Gastroesophageal sphincter (tissue), 4 donors: ENCODE measurements at places on chromosomes 7 and 10. TPM values are rescaled to one million over a fixed set of nuclear protein-coding genes. Genes with fewer than 3 reads are reported as not detected.
A peak's percentile ranks its signal among the peaks of the same experiment; 100 is the strongest.

The KCNMA1 gene
- total RNA-seq, result 168 TPM

The PROSER2 gene
- total RNA-seq, result 10.3 TPM

- no peaks in the 10 kb centered on the region for H3K4me1 ChIP-seq
- H3K27ac ChIP-seq, result no peak overlapping the region
- ATAC-seq, result no peak
- no peaks in the 10 kb centered on the region for H3K36me3 ChIP-seq
Observed at GRCh38 chr7:122217125-122217524, 73.1 kb upstream of the AASS start.

GRCh38 chr10:77193001-77193400 lies 444.6 kb downstream of the KCNMA1 start:
- ATAC-seq, result no peak
- peaks cover 19% of the 10 kb centered on the region for H3K4me1 ChIP-seq
- H3K4me3 ChIP-seq, result no peak overlapping the region
- peak overlapping the region; percentile 89 for H3K27ac ChIP-seq

The NUPR2 gene
- total RNA-seq, result 0.77 TPM

GRCh38 chr10:12795315-12796110 lies 206.0 kb downstream of the CCDC3 start:
- ATAC-seq, result peak; percentile 74
- H3K27ac ChIP-seq, result peak overlapping the region; percentile 59
- H3K4me1 ChIP-seq, result no peaks in the 10 kb centered on the region
- H3K27me3 ChIP-seq, result no peaks in the 10 kb centered on the region
- no peak overlapping the region for H3K4me3 ChIP-seq

DNA sequence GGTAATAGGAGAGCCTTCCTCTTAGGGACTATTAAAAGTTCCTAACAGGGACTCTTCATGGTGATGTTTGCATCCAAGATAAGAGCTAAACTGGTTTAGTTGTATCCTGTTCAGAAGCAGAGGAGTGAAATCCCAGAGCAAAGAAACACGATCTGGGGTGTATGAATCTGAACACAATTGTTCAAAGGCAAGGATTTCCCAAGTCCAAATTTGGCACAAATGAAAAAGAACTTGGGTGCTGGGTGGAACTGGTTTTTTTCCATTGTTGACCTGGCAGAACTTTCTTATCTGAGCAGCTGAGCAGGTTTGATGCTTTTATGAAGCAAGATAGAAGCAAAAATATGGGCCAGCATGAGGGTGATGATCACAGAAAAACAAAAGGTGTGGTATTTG lies 6.0 kb downstream of the AGFG2 start:
- H3K4me1 ChIP-seq, result peaks cover 46% of the 10 kb centered on the region
- no peaks in the 10 kb centered on the region for H3K27me3 ChIP-seq
- no peak overlapping the region for H3K4me3 ChIP-seq
- H3K27ac ChIP-seq, result peak overlapping the region; percentile 94

The ABCA13 gene
- 0.04 TPM for total RNA-seq

DNA sequence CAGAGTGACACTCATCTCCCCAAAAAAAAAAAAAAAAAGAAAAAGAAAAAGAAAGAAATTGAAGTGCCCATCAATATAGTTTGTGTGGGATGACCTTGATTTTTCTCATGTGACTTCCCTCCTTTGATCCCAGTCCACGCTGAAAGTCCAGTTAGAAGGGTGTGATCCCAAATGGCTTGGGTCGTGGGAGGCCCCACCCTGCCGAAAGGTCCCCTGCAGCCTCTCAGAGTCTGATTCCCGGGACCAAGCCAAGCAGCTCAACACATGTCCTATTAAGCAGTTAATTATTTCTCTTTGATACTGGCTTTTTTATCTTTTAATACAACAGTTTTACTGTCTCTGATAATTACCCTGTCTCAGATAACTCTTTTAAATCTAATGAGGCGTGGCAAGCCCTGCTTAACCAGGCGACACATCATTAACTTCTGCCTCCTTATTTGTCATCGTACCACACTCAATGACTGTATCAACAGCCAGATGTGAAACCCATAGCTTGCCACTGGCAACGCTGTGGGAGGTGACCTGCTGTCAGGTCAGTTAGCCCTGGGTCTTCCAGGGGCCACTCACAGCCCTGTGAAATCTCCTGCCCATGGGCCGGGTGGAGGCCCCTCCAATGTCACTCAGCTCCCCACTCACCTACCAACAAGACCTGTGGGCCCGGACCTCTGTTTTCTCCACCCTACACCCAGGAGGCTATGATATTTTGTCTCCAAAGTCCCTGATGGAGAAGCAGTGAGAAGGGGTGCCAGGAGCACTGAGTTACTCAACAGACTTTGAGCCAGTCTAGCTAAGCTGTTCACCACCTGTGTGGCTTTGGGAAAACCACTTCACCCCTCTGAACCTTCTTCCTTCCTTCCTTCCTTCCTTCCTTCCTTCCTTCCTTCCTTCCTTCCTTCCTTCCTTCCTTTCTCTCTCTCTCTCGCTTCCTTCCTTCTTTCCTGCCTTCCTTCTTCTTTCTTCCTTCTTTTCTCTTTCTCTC lies 110.0 kb upstream of the SFMBT2 start:
- no peak overlapping the region for H3K4me3 ChIP-seq
- ATAC-seq, result no peak
- H3K4me1 ChIP-seq, result no peaks in the 10 kb centered on the region
- no peak overlapping the region for H3K27ac ChIP-seq
- no peaks in the 10 kb centered on the region for H3K36me3 ChIP-seq

- H3K27me3 ChIP-seq, result no peaks in the 10 kb centered on the region
- no peaks in the 10 kb centered on the region for H3K4me1 ChIP-seq
- ATAC-seq, result no peak
- H3K27ac ChIP-seq, result no peak overlapping the region
- H3K36me3 ChIP-seq, result no peaks in the 10 kb centered on the region
Observed at GRCh38 chr7:148261996-148262688, 328.4 kb upstream of the C7orf33 start.

DNA sequence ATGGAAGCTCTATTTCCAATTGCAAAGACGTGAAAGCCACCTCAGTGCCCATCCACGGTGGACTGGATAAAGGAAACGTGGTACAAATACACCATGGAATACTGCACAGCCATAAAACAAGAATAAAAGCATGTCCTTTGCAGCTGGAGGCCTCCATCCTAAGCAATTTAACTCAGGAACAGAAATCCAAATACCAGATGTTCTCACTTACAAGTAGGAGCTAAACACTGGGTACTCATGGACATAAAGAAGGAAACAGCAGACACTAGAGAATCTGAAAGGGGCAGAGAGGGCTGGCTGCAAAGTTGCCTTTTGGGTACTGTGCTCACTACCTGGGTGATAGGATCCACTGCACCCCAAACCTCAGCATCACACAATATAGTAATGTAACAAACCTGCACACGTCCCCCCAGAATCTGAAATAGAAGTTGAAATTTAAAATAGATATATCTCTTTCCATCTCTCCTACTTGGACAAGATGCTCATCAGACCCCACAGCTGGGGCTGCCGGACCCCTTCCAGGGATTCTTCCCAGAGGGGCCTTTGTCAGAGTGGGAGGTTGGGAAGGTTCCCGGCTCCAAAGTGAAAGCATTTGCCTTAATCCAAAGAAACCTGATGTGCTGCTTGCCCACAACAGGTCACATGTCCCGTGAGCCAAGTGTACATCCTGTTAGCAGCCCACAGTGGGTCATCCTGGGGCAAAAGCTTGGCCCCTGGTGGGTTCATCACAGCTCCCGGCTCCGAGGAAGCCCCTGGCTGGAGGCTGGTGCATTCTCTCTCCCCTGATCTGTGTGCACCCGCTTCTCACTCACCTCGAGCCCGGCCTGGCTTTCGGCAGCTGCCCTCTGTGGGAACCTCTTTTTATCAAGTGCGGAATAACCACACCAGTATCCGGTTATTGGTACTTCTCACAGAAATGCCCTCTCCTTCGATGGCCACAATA lies 172.3 kb upstream of the PPP2R2D start:
- ATAC-seq, result no peak
- no peaks in the 10 kb centered on the region for H3K4me1 ChIP-seq
- no peak overlapping the region for H3K4me3 ChIP-seq

The ANXA8L1 gene
- 13.7 TPM for total RNA-seq

The SRRM3 gene
- 2.4 TPM for total RNA-seq

The ZP3 gene
- total RNA-seq, result 0.27 TPM

DNA sequence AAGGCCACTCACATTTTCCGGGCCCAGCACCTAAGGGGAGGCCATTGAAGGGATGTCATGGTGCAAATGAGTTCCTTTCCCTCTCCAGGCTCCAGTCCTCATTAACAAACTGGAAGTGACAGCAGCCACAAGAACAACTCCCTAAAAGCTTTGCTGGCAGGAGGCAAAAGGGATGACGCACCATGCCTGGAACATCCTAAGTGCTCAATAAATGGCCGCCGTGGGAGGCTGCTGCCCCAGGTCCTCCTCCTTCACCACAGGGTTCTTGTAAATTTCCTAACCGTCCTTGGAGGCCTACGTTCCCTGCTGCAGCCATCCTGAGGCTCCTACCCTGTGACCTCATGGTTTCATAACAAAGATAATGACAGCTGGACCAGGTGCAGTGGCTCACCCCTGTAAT lies 41.3 kb upstream of the CAMK1D start:
- H3K27ac ChIP-seq, result no peak overlapping the region
- H3K4me1 ChIP-seq, result no peaks in the 10 kb centered on the region
- no peaks in the 10 kb centered on the region for H3K36me3 ChIP-seq
- ATAC-seq, result no peak
- H3K27me3 ChIP-seq, result no peaks in the 10 kb centered on the region

DNA sequence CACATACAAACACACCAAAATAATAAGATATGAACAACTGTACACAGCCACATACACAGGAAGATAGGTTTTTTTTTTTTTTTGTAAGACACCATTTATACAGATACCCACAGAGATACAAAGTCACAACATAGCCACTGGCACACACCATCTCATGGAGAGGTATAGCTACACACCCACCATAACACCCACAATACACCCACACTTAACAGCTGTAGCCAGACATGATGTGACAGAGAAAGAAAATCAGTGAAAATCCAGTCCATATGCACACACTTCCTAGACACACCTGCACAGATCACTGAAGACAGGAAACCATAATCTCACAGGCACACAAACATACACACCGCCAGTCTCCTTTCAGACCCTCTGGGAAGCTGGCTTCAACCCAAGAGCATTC lies 62.4 kb upstream of the PAX2 start:
- peaks cover 100% of the 10 kb centered on the region for H3K27me3 ChIP-seq
- no peaks in the 10 kb centered on the region for H3K36me3 ChIP-seq
- no peak overlapping the region for H3K4me3 ChIP-seq
- H3K4me1 ChIP-seq, result peaks cover 3% of the 10 kb centered on the region
- H3K27ac ChIP-seq, result no peak overlapping the region

The TAS2R41 gene
- not detected for total RNA-seq

DNA sequence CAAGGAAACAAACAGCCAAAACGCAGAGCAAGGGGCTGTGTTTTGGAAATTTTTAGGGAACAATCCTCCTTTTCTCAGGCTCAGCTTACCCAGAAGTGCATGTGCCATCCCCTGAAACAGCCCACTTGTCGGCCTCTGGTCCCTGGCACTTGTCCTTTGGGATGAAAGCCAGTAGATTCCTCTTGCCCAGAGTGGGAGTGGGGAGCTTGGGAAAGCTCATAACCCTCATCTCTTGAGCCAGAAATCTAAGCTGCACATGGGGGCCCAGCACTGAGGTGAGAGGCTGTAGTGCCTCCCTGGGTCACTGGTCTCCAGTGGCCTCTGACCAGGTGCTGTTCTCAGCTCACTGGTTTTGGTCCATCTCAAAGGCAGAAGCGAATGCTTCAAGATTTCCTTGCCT lies 150.3 kb downstream of the RNF216 start:
- no peak for ATAC-seq
- no peaks in the 10 kb centered on the region for H3K36me3 ChIP-seq
- H3K4me1 ChIP-seq, result peaks cover 75% of the 10 kb centered on the region

- H3K4me3 ChIP-seq, result no peak overlapping the region
- no peak for ATAC-seq
- H3K36me3 ChIP-seq, result no peaks in the 10 kb centered on the region
- no peak overlapping the region for H3K27ac ChIP-seq
- H3K4me1 ChIP-seq, result no peaks in the 10 kb centered on the region
Observed at GRCh38 chr10:87608756-87609155, 50.9 kb upstream of the PAPSS2 start.

The KCP gene
- not detected for total RNA-seq

DNA sequence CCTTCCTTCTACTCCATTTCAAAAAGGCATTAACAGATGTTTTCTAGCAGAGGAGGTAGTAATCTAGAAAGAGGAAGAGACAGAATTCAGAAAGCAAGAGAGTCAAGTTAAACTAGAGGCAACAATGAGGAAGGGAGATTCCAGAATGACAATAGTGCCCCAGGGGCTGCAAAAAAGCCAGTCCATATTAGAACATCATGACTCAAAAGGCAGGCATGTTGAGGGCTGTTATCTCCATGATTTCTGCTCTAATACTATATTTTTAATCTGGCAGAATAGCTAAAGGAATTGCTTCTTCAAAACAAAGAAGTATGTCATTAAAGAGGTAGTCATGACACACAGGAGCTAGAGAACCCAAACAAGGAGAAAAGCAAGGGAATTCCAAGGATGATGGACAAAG lies 599.6 kb downstream of the INHBA start:
- no peak overlapping the region for H3K27ac ChIP-seq
- H3K27me3 ChIP-seq, result no peaks in the 10 kb centered on the region
- no peaks in the 10 kb centered on the region for H3K4me1 ChIP-seq
- ATAC-seq, result no peak
- no peak overlapping the region for H3K4me3 ChIP-seq
- no peaks in the 10 kb centered on the region for H3K36me3 ChIP-seq

GRCh38 chr10:24681572-24682088 lies 42.1 kb downstream of the ARHGAP21 start:
- no peaks in the 10 kb centered on the region for H3K36me3 ChIP-seq
- H3K4me3 ChIP-seq, result no peak overlapping the region
- no peak overlapping the region for H3K27ac ChIP-seq
- H3K27me3 ChIP-seq, result no peaks in the 10 kb centered on the region
- ATAC-seq, result no peak
- peaks cover 25% of the 10 kb centered on the region for H3K4me1 ChIP-seq

DNA sequence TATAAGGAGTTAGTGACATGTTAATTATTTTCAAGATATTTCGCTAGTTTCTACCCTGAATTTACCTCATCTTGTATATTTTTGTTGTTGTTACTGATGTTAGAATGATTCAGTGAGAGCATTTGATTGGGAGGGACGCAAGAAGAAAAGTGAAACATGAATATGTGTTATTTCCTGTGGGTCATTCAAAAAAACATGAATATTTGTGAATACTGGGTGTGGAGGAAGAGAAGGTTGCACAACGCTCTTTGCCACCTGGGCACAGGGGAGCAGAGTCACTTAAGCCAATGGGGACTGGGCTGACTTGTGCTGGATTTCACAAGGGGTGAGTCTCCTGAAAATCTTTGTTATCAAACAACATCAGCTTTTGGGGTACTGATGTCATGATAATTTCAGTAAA lies 39.5 kb downstream of the AGK start:
- H3K4me1 ChIP-seq, result no peaks in the 10 kb centered on the region
- no peak for ATAC-seq
- H3K36me3 ChIP-seq, result peaks cover 27% of the 10 kb centered on the region
- H3K4me3 ChIP-seq, result no peak overlapping the region

The GRIFIN gene
- total RNA-seq, result not detected

- no peaks in the 10 kb centered on the region for H3K4me1 ChIP-seq
- no peak overlapping the region for H3K27ac ChIP-seq
- no peaks in the 10 kb centered on the region for H3K36me3 ChIP-seq
- no peak for ATAC-seq
Observed at GRCh38 chr10:52818019-52818418, 45.4 kb upstream of the MBL2 start.

- H3K4me1 ChIP-seq, result no peaks in the 10 kb centered on the region
- no peak for ATAC-seq
- H3K36me3 ChIP-seq, result no peaks in the 10 kb centered on the region
- no peaks in the 10 kb centered on the region for H3K27me3 ChIP-seq
- no peak overlapping the region for H3K4me3 ChIP-seq
- no peak overlapping the region for H3K27ac ChIP-seq
Observed at GRCh38 chr7:123569352-123570010, 11.9 kb upstream of the NDUFA5 start.

- no peak for ATAC-seq
- H3K4me1 ChIP-seq, result no peaks in the 10 kb centered on the region
- H3K27me3 ChIP-seq, result no peaks in the 10 kb centered on the region
- H3K4me3 ChIP-seq, result no peak overlapping the region
Observed at GRCh38 chr7:30366606-30367005, 82.2 kb downstream of the ZNRF2 start.
